ENCODE measurements at places on chromosomes 1 and 21. TPM values are rescaled to one million over a fixed set of nuclear protein-coding genes. Genes with fewer than 3 reads are reported as not detected.
A peak's percentile ranks its signal among the peaks of the same experiment; 100 is the strongest.

Gene LCA5L
- total RNA-seq: 0.41 TPM

Gene C8A
- not detected for total RNA-seq

Gene HNRNPCL4
- not detected for total RNA-seq

Gene LORICRIN
- total RNA-seq: not detected

DNA sequence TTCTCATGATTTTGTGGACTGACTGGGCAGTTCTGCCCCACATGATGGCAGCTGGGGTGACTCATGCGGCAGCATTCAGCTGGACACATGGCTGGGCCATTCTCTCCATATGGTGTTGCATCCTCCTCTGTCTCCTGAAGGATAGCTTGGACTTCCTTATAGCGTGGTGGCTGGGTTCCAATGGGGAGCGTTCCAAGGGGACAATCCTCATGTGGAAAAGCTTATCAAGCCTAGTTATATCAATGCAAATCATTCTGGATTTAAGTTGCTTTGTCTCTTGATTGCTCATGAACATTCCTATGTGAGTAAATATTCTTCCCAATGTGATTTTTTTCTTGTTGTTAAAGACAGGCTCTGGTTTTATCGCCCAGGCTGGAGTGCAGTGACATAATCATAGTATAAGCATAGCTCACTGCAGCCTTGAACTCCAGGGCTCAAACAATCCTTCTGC lies 13.2 kb upstream of the SLC2A1 start:
- DNase-seq: peak; percentile 56

DNA sequence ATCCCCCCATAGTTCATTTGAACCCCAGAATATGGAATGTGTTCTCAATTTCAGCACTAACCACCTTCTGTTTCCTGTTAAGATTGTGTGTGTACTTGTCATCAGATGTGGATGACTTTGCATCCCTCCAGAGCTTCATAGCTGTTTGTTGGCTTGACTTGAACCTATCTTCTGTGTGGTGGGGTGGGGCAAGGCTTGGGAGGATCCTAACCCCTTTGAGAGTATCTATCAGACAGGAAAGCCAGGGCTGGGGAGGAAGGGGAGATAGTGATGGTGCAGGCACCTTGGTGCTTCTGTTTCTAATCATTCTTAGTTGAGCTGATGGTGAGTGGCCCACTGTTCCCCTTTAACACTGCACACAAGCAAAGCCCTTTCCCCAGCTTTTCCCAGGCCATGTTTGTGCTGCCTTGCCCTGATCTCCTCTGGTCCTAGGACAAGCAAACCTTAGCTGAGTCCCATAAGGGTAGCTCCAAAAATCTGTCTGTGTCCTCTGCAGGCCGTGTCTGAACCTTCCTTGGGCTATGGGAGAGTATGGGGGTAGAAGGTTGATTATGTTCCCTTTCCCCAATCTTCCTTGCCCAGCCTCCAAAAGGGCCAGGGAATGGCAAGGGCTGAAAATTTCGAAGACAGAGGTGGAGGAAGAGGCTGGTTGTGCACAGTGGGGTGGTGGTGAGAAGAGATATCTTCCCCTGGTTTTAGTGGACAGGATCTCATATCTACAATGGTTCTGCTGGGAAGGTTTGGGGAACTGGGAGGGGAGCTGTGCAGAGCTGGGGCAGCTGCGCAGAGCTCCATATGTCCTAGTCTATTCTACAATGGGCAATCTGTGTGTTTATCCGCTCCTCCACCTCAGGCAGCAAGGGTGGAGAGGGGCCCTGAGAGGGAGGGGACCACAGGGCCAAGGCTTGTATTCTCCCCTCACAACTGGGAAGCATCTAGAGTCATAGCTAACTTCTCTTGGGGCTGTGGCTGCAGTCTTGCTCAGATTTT lies 1.4 kb downstream of the NHLH1 start:
- DNase-seq: no peak

DNA sequence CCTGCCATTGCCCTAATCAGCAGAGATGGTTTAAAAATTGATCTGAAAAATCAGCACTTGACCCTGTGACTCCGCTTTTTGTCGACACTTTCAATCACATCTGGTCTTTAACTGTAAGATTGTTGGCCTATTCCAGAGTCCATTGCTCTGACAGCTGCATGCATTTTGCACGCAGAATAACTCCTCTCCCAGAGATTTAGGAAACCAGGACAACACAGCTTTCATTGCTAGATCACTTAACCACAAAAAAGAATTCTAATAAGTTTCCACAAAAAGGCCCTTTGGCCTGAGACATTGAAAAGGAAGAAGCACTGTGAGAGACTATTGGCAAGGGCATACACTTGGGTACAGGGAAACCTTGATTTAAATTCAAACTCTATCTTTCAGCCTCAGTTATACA lies 373.1 kb downstream of the TGFB2 start:
- DNase-seq: peak; percentile 79

Gene OR10X1
- not detected for total RNA-seq

GRCh38 chr1:180912801-180913565 lies at the start of gene KIAA1614:
Gene KIAA1614, plus strand, starts transcription at chr1:180912897. Its CDS starts 347 bp downstream, at chr1:180913244.
- DNase-seq: peak; percentile 78

Gene ATP1A4
- total RNA-seq: 0.62 TPM

Gene ASPM
- total RNA-seq: 23.7 TPM

GRCh38 chr21:40385883-40386282 lies 461.1 kb downstream of the DSCAM start:
- DNase-seq: no peak

DNA sequence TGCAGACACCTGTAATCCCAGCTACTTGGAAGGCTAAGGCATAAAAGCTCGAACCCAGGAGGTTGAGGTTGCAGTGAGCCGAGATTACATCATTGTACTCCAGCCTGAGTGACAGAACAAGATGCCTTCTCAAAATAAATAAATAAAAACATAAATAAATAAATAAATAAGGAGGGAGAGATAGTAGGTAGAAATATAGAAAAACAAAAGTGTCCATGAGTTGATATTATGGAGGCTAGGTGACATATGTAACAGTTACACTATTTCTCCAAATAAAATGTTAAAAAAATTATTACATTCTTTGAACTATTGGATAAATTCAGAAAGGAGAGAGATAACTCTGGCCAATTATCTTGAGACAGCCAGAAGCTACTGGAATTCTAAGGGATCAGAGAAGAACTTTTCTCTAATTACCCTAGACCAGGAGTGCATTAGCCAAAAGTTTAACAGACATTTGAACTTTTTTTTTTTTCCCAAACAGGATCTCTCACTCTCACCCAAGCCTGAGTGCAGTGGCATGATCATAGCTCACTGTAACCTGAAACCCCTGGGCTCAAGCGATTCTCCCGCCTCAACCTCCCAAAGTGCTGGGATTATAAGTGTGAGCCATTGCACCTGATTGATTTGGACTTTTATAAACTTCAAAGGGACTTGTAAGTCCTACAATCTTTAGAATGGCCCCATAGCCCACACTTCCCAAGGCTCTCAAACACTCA lies 17.6 kb downstream of the SYNJ1 start:
- no peak for DNase-seq

DNA sequence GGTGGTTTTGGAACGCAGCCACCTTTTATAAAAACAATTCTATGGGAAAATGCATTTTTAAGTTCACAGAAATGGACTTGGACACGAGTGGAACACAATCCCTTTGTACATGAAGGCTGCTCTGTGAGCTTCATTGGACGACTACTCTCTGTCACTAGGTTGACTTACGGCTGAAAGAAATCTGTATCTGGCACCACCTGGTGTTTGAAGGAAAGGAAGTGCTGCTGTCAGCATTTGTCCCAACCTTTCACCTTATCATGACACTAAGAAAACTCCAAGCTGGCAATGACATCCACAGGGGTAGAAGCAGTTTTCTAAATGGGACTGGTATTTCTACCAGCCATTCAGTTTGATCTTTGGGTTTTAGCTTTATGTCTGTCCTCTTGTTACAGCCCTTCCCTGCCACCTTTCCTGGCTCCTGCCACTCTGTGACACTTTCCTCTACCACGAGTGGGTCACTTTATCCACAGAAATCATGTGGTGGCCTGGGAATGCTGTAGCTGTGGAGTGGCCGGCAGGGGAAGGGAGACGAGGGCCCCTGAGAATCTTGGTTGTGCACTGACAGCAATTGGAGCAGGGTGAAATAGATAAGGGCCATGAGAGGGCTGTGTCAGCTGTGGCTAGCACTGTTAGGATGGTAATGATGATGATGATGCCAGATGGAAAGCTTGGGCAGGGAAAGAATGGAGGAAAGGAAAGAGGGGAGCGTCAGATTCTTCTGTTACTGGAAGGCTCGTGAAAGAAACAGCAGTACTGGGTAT lies 85.2 kb downstream of the TBX19 start:
- no peak for DNase-seq

- DNase-seq: no peak
These were observed 61.9 kb downstream of the GPATCH2 start for GRCh38 chr1:217569021-217569420.

DNA sequence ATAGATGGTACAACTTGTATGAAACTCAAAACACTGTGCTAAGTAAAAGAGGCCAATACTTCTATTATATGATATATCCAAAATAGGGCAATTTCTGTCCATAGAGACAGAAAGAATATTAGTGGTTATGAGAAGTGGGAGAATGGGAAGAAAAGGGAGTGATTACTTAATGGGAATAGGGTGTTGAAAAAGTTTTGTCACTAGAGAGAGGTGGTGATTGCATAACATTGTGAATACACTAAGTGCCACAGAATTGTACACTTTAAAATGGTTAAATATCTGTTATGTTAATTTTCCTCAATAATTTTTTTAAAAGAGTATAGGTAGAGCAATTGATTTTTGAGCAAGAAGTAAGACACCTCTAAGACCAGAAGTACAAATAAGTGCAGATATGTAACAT lies 29.7 kb downstream of the GNAT2 start:
- DNase-seq: no peak

DNA sequence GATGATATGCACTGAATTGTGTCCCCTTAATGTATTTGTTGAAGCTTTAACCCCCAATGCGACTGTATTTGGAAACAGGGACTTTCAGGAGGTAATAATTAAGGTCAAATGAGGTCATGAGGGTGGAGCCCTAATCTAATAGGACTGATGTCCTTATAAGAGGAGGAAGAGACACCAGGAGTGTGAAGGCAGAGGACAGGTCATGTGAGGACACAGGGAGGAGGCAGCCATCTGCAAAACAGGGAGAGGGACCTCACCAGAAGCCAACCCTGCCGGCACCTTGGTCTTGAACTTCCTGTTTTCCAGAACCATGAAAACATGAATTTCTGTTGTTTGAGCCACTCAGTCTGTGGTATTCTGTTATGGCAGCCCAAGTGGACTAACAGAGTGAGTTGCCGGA lies 15.3 kb downstream of the SYF2 start:
- no peak for DNase-seq

- no peak for DNase-seq
These were observed 13.4 kb downstream of the SH2D2A start for GRCh38 chr1:156803086-156803851.

- DNase-seq: peak; percentile 71
These were observed 253.8 kb downstream of the PCP4 start for GRCh38 chr21:40120940-40121575.

DNA sequence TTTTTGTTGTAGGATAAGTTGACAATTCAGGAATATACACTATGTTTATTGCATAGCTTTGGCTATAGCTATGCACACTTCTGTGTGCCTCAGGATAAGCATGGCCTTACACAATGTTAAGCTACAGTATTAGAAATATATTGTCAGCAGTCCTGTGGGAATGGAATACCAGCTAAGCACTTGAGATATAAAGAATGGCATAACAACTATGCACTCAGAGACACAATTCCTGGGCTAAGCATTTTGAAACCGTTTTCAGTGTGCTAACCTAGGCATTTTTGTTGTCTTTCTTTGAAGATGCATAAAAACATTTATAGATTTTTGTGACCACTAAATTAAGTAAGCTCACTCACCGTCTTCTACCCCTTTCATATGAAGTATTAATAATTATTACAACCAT lies 46.8 kb downstream of the TMPRSS15 start:
- no peak for DNase-seq

Gene PAPPA2
- total RNA-seq: 3.8 TPM

DNA sequence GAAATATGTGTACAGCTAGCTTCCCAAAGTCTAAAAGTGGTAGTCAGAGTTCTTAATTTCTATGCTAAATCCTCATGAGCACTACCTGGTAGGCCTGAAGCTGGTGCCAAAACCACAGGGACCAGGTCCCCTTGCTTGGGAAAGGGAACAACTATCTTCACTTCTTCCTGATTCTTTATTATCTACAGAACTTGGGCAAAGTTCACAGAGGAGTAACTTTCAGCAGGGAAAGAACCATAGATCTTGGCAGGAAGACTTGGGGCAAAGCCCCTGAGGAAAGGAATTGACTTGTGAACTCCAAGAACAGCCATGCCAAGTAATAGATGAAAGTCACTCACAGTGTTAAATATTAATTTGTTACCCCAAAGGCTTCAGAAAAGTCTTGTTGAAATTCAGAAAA lies 193.0 kb downstream of the ZC3H11B start:
- no peak for DNase-seq

DNA sequence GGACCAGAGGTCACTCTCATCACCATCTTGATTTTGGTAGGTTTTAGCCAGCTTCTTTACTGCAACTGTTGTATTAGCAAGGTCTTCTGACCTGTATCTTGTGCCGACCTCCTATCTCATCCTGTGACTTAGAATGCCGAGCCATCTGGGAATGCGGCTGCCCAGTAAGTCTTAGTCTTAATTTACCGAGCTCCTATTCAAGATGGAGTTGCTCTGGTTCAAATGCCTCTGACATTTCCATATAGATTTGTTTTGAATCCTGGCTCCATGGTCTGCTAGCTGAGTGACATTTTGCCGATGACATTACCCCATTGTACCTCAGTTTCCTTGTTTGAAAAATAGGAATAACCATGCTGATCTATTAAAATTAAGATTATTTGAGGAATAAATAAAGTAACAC lies 193.9 kb upstream of the HMCN1 start:
- DNase-seq: no peak

DNA sequence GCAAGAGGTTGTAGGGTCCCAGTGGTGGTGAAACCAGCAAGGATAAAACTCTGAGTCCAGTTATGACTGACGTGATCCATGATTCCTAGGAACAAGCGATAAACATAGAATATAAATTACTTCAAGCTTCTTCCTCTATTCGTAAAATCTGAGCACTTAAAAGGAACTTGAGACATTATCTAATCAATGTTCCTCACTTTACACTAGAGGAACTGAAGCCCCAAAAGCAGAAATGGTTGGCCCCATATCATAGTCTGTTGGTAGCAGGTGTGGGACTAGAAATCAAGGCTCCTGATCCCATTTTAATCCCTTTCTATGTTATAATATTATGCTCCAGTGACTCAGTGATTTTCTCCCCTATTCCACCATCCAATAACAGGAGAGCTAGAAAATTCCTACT lies 21.9 kb upstream of the MNDA start:
- no peak for DNase-seq

Gene SUSD4
- 28.9 TPM for total RNA-seq

- DNase-seq: no peak
These were observed 401.1 kb upstream of the CHRM3 start for GRCh38 chr1:238985312-238985711.

Measured in tongue (tissue), 3 donors.